ENCODE measurements at places on chromosomes 7 and 10.

GRCh38 chr7:20282959-20283358 lies 47.7 kb upstream of the ITGB8 start:
- DNase-seq: no peak

DNA sequence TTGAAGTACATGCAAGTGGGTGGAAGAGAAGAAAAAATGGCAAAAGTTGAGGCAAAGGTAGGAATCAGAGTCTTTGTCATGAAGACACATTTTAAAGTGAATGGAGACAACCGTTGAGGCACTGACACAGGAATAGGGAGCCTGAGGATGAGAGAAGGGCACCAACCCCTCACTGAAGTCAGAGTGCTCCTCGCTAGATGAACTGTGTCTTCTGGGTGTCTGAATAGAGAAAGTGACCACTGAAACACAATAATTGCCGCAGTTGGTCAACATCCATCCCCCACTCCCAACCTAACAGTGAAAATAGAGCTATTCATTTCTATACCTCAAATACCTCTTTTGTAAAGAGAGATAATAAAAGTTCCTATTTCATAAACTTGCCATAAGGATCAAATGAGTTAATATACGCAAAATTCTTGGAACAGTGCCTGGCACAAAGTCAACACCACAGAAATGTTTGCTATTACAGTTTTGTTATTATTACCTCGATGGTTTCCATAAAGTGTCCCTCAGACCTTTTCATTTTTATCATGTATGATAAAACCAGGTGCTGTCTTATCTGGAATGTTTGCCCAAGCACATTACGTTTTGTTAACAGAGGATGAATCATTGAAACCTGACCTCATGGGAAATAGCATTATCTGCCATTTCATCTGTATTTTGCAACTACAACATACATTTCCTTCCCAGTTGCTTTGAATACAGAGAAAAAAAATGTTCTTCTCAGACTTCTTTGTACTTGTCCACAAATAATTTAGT lies 61.8 kb upstream of the SP4 start:
- no peak for DNase-seq

- DNase-seq: no peak
Observed at GRCh38 chr10:78927257-78927995, 141.3 kb upstream of the ZMIZ1 start.

DNA sequence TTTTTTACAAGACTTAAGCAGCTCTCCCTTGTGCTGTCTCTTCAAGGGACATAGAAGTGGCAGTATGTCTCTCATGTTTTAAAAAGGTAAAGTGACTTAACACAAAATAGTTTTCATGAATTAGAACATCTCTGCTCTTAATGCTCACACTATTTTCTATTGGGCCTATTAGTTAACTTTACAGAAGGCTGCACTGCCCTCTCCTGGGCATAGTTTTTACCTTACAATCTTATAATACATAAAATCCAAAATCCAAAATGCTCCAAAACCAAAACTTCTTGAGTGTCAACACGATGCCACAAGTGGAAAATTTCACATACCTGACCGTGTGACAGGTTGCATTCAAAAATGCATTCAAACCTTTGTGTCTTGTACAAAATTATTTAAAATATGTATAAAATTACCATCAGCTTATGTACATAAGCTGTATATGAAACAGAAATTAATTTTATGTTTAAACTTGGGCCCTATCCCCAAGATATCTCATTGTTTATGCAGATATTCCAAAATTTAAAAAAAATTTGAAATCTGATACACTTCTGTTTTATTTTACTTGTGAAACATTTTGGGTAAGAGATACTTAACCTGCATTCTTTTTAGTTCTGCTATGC lies 25.8 kb downstream of the TES start:
- DNase-seq: no peak

DNA sequence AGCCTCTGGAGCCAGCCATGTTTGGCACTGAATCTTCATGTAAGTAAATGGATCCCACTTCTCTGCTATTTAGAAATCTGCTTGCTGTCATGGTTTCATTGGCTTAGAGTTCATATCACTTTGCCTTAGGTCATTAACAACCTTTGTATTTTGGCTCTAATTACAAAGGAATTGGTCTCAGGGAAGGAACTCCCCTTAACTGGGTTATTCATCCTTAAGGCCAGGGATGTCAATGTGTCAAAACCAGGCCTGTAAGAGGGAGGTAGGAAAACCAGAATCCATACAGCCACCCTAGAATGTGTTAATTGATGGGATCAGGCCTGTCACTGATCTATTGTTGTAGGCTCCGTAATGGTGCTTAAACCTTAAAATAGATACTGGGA lies 67.3 kb downstream of the ST7 start:
- no peak for DNase-seq

- no peak for DNase-seq
Observed at GRCh38 chr7:113664867-113665266, 253.9 kb downstream of the PPP1R3A start.

- peak; percentile 11 for DNase-seq
Observed at GRCh38 chr10:64312876-64313275, 791.7 kb downstream of the REEP3 start.

- no peak for DNase-seq
Observed at GRCh38 chr7:51354897-51355296, 38.3 kb upstream of the COBL start.

DNA sequence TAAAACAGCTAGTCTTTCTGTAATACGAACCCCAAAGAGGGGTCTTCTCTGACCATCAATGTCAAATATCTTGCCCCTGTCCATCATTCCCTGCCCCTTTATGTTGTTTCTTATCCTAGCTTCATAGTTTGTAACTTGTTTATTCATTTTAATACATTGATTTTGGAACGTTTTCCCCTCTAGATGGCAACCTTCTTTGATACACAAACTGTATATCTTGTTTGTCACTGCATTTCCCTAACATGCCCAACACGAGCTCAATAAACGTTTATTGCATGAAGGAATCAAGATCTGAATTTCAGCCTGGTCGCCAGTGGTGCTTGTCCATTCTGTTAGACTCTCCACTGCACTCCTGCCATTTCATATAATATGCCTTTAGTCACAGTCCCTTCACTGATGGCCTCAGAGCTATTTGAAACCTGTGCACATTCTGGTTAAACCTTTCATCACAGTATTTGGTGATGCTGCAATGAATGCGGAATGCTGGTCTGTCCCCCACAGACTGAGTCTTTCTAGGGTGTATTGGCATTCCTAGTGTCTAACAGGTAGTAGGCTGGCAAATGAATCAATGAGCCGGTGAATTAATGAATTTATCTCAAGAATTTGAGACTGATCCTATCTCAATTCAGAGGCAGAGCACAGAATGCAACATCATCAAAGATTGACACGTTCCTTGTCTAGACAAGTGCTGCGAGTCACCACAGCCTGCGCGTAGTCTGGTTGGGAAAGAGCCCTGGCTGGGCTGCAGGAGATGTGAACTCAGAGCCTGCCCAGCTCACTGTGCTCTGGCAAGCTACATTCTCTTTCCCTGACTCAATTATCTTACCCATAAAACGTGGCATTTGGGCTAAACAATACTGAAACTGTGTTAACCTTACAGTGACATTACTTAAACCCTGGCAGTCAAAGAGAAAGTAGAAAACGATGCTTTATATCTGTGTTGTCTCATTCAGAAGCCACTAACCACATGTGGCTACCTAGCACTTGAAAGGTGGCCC lies 55.2 kb upstream of the FRMD4A start:
- DNase-seq: no peak

DNA sequence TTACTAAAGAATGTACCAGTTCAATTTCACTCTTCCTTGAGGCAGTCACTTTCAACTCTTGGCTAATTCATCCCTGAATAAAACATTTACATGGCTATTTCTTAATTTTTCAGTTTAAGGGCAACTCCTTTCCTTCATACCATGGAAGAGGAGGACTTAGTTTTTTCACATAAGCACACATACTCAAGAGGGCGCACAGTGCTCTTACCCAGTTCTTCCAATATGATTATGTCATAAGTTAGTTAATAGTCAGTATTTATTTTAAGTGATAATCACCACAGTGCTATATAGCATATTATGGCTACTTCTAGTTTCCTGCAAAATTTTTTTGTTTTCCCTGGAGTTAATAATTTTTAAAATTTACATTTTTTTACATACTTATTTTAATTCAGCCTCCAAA lies 58.6 kb downstream of the SND1 start:
- DNase-seq: no peak

DNA sequence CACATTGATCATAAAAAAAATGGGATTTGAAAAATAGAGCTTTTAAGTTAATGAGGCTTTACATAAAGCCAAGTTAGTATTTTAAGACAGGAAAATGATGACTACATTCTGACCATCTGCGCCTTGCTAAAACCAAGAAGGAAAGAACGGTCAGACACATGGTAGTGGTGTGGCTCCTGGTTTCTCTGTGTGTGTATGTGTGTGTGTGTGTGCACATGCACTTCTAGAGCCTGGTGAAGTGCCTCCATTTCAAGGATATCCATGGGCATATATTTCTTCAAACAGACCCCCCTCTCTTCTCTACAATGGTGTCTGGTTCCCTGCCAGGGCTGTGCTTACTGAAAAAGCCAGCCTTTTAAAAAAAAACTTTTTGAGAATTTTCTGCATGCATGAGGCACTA lies 80.9 kb downstream of the FRMPD2 start:
- DNase-seq: no peak

DNA sequence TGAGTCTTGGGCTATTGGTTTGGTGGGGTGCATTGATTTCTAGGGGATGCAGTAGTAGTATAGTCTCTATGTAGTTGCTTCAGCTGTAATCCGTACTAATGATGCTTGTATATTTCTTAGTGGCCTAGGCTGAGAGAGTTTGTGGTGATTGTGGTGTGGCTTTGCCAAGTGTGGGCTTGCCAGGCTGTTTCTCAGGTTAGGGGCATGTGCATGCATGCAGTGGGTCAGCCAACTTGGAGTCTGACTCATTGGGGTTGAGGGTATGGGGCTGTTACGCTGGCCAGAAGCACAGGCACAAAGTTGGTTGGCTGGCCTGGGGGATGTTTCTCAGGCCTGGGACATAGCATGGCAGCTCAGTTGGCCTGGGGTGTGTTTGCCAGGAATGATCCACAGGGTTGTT lies 25.7 kb upstream of the PLA2G12B start:
- DNase-seq: no peak

DNA sequence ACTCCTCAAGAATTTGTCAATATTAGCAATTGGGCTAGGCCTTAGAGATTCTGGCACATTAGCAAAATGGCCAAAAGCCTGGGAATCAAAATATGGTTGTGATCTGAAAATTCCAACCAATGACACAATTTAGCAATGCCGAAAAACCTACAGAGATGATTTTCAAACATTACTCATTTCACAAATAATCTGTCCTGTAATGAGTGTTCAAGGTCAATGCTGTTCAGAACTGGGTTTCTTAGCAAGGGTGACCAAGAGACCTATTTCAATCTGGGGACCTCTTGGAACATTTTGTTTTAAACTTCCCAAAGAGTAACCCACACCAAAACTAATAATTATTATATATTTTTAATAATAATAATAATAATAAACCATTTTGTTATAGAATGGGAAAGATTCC lies 24.1 kb downstream of the ELMO1 start:
- no peak for DNase-seq

- no peak for DNase-seq
Observed at GRCh38 chr7:21914671-21915070, 31.0 kb downstream of the CDCA7L start.

DNA sequence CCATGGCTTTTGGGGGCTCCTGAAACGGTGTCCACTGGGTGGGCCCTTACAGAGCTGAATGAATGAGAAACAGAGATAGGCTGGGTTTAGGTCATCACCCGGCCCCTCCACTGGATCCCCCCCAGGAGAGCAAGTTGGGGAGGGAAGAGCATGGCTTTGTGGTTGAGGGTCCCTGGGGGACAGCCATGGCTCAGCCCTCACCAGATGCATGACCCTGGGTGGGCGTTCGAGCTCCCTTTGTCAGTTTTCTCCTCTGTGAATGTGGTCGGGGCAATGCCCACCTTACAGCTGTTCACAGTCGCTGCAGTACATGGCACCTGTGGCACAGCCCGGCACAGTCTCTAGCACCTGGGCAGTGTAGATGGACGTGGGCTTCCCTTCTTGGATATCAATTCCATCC lies 40.6 kb upstream of the CXCL12 start:
- no peak for DNase-seq

DNA sequence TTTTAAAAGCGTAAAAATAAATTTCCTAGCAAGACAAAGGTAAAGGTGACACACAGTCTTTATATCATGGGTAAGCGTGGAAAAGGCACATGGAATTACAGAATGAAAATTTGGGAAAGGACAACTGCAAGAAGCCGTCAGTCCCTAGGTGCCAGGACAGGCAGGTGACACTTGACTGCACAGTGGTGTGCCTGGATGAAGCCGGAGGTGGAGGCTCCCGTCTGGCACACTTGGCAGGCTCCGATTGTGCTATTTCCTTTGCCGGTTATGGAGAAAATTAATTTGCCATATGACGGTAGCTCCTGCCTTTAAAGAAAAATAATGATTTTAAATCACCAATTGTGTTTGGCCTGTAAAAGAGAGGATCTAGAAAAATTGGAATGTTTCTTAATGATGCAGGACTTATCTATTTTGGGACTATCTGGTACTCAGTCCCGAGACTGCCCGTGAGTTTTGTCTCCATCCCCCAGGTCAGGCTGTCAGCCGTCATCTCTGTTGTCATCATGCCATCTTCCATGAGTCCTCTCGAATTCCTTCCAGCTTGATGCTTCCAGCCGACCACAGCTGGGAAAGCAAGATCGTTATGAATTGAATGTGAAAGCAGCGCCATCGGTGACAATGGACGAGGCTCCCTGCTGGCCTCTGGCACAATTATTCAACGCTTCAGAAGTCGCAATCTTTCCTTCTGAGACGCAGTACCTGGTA lies 56.2 kb upstream of the MGMT start:
- no peak for DNase-seq

- DNase-seq: no peak
Observed at GRCh38 chr7:33486633-33487032, 357.3 kb downstream of the BBS9 start.

GRCh38 chr10:28090506-28090905 lies 91.6 kb upstream of the ODAD2 start:
- no peak for DNase-seq

DNA sequence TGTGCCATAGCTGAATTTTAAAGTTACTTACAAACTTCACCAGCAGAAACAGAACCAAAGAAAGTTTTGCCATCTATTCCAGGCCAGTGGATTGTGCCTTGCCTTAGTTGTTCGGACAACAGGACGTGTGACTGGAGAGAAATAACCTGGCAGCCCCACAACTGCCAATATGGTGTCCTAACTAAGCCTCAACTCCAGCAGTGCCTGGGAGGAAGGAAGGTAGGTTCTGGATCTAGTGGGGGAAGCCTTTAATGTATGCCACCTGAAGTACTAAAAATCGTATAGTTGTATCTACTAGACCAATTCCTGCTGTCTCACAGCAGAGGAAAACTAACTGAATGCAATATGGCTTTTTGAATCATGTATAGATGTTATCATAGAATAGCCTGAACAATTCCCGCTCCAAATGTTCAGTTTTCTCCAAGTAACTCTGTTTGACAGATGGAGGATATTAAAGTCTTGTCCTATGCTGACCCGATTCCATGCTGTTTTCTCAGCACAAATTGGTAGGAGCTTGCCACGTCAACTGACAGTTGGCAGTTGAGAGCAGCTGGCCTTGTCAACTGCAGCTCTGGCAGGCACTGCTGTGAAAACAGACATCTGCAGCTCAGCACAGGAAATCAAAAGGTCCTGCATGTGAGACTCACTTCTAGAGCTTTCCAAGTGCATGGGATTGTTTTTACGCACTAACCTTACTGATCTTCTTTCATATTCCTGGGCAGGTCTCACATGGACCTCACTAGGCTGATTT lies 84.5 kb upstream of the WNT16 start:
- DNase-seq: no peak

- DNase-seq: no peak
Observed at GRCh38 chr7:111474723-111475418, 87.4 kb downstream of the IMMP2L start.

GRCh38 chr10:1535301-1535965 lies 201.9 kb downstream of the ADARB2 start:
- DNase-seq: no peak

Measured in right lung (tissue), 10 donors.